ENCODE measurements at places on chromosomes 7 and 10. TPM values are rescaled to one million over a fixed set of nuclear protein-coding genes. Genes with fewer than 3 reads are reported as not detected.

PROSER2 gene
- 18.5 TPM for total RNA-seq

SLC26A3 gene
- total RNA-seq = not detected

H2BK1 gene
- not detected for total RNA-seq

DNA sequence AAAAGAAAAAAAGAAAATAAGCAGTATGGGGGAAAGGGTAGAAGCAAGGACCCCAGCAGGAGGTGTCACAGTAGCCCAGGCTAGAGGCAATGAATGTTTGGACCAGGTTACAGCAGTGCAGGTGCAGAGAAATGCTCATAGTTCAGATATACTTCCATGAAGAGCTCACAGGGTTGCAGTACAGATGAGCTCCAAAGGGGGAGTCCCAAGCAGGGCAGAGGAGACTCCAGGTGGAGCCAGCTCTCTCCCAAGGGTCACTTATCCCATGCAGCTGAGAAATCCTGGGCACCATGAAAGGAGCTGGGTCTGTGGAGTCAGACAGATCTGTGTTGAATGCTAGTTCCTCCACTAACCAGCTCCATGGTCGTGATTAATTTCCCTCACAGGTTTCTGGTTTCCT, 174.9 kb downstream of the C7orf25 start:
- DNase-seq = no peak

DNA sequence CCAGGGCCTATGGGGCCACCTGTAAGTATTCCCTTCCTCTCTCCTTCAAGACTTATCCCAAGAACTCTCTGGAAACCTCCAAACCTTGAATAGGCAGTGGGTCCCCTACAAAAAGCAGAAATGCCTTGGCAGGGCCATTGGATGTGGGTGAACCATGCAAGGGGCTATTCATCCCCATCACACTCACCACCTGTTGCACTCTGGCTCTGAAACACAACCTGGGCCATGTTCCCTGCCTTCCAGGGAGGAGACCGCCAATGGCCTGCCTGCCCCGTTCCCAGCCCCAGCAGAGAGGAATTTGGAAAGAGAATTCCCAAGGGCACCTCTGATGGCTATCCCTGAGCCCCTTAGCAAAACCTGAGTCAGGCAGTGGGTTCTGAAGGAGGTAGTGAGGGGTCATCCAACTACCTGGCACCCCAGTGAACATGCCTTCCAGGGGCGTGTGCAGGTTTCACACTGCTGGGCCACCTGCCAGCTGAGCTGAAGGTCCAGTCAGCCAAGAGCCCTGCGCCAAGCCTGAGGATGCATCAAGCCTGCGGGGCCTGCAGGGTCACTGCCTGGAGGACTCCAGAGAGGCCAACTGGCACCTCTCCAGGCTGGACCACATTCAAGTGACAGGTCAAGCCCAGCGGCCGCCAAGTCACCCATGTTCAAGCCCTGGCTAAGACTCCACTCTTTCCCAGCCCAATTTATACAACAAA, 101.3 kb downstream of the COL13A1 start:
- no peak for DNase-seq

- DNase-seq = no peak
Measured at GRCh38 chr7:15167912-15168311, 265.4 kb upstream of the DGKB start.

GRCh38 chr7:94394437-94395140, at the start of gene COL1A2:
COL1A2 (plus strand) TSS chr7:94394895; CDS start chr7:94395032, 137 bp downstream.
- DNase-seq = peak; percentile 42

All from A172 (cell line).